Activated gamma-delta T cell treated with anti-CD3 and anti-CD28 coated beads, Interleukin-2, amount 50 U/mL, for 16 hours (primary cell): ENCODE measurements at places on chromosomes 11 and 22.

GRCh38 chr11:44905131-44905866 lies 45.4 kb downstream of the TP53I11 start:
- DNase-seq: no peak

- DNase-seq: no peak
Measured at GRCh38 chr11:80958987-80959386, 1518.2 kb upstream of the TENM4 start.

DNA sequence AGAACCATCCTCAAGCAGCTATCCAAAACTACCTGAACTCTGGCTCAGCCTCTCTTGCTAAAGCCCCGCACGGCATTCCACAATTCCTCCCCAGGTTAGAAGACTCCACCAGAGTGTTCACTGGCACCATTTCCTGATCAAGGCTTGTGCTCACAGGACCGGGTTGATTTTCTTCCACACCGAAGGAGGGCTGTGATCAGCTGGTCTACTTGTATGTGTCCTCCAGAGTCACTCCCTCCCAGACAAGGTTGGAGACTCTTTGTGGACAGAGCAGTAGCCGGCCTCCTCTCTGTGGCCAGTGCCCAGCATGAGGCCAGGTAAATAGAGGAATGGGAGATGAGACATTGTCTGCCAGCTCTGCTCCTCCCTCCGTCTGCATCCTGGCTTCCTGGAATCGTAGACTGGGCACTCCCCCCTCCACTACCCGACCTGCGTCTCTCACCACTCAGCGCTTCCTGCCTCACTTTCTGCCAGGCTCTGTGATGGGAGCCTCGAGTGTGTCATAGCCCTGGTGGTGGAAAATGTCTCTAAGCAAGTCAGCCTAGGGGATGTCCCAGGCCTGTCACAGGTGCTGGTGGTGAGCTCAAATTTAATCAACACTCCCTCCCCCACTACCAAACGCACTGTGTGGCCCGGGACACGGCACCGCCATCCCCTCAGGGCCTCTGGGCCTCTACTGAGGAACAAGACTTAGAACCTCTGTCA lies 12.5 kb upstream of the TMPRSS6 start:
- peak; percentile 90 for DNase-seq

GRCh38 chr11:106398502-106399075 lies 321.1 kb downstream of the AASDHPPT start:
- no peak for DNase-seq

GRCh38 chr22:38097557-38098409 lies 12.7 kb downstream of the BAIAP2L2 start:
- no peak for DNase-seq
